ENCODE measurements at places on chromosomes 5 and 9.

GRCh38 chr9:71145179-71145578 lies 23.8 kb upstream of the TRPM3 start:
- DNase-seq: no peak

- DNase-seq: no peak
Observed at GRCh38 chr5:74468421-74468820, 172.1 kb downstream of the ENC1 start.

DNA sequence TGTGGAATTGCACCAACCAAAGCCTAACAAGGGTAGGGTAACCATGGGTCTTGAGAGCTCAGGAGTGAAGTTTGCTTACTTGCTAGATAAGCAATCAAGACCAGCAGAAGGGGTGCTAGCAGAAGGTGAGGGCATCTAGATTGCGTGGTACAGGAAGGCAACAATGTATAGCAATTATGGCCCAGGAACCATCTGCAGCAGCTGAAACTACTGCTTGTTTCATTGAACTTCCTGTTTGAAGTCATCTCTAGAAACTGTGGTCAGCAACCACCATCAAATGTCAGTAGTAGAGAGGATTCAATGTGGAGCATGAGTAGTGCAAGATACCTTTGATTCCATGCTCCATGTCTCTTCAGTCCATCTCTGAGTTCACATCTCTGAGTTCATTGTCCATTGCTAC lies 462.1 kb upstream of the GRAMD2B start:
- DNase-seq: no peak

GRCh38 chr5:14757850-14758249 lies 93.3 kb downstream of the OTULIN start:
- DNase-seq: no peak

DNA sequence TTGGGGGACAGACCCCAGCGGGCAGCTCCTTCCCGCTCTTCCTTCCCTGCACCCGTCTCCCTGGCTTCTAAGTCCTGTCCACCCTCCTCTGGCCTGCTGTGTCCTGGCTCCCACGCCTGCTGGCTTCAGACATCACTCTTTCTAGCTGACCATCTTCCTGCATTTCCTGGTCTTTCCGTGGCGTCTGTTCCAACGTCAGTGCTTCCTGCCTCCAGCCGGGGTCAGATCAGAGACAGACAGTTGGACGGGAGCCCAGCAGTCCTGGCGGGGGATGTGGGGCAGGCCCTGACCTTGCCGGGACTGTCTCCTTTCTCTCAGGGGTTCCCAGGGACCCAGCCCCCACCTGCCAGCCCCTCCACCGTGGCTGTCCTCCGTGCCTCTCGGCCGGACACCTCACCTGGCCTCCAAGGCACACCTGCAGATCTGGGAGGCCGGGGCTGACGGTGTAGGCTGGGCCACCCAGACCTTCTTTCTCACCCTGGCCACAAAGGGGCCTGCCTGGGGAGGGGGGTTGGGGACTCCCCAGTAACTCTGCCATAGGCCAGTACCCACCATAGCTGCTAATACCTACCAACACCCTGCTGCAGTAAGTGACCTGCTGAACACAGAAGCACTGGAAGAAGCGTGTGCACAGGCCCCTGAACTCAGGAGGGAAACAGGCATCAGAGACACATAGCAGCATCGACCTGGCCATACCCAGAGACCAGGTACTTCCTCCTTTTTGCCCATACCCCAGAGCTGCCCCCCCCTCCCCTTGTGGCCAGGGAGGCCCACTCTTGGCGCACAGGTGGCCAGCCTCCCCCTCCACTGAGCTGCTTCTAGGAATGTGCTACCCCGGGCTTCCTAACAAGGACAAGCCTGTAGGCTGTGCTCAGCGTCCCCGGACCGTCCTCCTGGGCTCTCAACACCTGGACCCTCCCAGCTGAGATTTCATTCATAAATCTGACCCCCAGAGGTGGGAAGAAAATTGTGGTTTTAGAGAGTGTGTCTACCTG lies 5.1 kb downstream of the NRARP start:
- DNase-seq: no peak

DNA sequence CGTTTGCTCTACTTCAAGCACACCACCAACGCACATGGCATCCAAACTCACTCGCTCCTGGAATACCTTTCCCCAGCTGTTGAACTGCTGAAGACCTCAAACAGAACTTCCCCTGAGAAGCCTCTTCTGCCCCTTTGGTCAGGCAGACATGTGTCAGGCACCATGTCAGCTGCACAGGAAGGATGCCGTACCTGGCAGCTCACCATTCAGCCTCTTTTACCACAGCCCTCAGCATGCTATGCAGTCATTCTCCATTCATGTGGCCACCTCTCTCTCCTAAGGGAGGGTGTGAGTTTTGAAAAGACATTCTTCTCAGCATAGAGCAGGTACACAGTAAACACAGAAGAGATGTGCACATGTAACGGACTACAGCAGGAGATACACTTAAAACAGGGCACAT lies 14.2 kb downstream of the IL4 start:
- DNase-seq: no peak
